ENCODE measurements at places on chromosomes 4 and X.
A peak's percentile ranks its signal among the peaks of the same experiment; 100 is the strongest.

DNA sequence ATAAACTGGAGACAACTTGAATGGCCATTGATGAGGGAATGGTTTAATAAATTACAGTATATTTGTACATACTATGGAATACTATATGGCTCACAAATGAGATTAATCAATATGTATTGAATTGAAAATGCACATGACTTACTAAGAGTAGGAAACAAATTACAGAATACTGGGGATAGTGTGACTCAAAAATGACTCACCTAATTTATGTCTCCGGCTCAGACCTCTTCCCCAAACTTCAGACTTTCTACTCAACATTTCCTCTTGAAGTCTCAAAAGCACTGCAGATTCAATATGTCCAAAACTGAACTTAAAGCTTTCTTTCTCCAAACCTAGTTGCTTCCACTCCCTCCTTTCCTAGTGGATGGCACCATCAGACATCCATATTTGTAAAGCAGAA is 28.8 kb upstream of the GRIA3 start:
- no peak for DNase-seq

- DNase-seq: peak; percentile 69
Observed at GRCh38 chrX:71622576-71623450, 4.5 kb upstream of the CXCR3 start.

- no peak for DNase-seq
Observed at GRCh38 chrX:153179131-153179530, at the start of gene MAGEA1. Gene MAGEA1, plus strand, starts transcription at chrX:153179284. Its CDS starts 3,106 bp downstream, at chrX:153182390.

DNA sequence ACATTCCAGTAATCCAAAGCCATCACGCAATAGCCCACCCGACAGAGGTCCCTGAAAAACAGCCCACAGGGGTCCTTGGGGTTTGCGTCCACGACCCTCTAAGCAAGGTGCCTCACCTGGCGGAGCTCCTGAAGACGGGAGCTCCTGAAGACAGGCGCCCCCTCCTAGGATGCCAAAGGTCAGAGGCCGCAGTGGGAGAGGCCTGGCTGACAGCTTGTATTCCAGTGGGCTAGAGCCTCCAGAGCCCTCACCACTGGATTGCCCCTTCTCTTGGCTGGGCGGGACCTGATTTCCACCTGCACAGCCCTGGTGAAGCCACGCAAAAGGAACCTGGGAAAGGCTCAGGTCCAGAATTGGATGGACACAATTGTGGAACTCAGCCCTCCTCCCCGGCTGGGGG is 29.7 kb upstream of the WFS1 start:
- no peak for DNase-seq

GRCh38 chr4:6281436-6282313 is 12.0 kb downstream of the WFS1 start:
- no peak for DNase-seq

DNA sequence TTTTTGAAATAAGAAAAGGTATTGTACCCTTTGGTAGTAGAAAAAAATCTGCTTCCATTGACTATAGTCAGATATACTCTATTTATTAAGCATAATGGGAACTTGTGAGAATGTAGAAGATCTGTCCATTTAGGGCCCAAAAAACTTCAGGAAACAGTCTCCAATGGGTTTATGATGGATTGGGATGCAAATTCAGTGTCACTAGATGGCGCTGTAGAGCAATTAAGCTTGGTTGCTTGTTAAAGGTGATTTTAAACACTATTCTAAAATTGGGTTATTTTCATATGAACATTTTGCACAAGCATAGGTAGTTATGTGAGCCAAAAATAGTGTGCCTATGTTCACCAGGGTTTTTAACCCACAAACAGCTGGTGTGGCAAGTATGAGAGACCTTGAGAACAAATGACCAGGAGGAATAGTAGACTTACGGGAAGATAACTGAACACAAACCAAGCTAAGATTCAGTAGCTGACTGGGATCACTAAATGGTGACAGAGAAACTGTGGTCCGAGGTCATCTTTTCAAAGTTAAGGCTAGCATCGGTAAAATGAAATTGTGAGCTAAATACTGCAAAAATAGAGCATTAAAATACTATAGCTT is 80.3 kb upstream of the LSM6 start:
- DNase-seq: peak; percentile 20

GRCh38 chr4:130329036-130329435 is 1233.1 kb downstream of the C4orf33 start:
- no peak for DNase-seq

GRCh38 chr4:100391086-100391485 is 126.7 kb downstream of the EMCN start:
- DNase-seq: no peak

- DNase-seq: no peak
Observed at GRCh38 chrX:133323431-133323830, 91.9 kb downstream of the GPC4 start.

DNA sequence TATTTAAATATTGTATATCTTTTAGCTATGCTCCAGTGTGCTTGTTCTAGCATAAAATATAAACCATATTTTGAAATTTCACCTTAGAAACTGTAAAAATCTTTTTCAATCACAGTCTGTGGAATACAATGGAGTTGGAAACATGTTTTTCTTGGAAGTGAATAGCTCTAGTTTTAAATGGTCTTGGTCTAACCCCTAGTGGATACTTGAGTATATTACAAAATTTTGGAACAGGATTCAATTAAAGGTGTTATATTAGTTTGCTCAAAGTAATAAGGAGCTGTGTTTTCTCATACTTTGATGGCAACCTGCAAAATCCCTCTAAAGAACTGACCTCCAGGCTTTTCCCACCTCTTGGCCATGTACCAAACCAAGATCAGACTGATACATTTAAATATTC is 48.2 kb downstream of the STK26 start:
- DNase-seq: peak; percentile 6

GRCh38 chr4:8731364-8731763 is 138.8 kb downstream of the CPZ start:
- DNase-seq: no peak

DNA sequence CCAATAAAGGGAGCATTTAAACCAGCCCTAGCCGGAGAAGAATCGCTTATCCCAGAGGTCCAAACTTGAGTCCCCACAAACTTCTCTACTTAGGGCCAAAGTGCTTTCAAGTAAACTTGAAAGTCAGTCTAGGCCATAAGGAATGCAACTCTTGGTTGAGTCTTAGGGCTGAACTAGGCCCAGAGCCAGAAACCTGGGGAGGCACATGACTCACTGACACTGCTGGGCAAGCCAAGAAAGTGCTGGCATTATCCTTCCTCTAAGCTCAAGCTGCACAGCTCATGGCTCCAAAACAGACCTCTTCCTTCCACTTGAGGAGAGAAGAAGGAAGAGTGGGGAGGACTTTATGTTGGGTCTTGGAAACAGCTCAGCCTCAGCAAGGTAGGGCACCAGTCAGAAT is 1257.3 kb upstream of the DIAPH2 start:
- DNase-seq: no peak

DNA sequence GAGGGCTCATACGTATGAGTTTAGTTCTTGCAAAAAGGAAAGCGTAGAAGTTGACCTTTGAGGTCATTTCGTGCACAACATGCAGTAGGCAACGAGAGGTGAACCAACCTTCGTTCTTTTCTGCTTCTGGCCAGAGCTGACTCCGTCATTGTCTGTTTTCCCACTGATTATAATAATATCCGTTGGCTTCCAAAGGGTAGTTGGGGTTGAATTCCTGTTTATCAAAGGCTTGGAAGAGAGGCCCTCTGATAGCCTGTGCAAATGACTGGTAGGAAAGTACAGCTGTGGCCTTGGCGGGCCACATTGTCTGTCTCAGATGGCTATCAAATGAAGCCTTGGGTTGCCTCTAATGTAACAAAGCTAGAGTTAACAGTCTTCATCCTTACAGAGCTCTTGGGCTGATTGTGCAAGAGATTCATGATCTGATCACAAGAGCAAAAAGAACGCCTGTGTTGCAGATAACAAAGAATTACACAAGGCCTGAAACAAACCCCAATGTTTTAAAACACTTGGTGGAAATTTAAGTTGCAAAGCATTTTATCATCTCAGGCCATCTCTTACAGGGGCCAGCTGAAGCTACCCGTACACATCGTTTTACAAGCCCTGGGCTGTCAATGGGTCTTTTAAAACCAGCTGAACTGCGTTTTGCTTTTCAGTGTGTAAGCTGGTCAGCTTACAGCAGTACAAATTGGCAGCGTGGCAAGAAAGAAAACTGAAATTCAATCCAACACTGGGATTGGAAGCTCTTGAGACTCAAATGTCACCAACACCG is 46.1 kb upstream of the FAM9C start:
- no peak for DNase-seq

DNA sequence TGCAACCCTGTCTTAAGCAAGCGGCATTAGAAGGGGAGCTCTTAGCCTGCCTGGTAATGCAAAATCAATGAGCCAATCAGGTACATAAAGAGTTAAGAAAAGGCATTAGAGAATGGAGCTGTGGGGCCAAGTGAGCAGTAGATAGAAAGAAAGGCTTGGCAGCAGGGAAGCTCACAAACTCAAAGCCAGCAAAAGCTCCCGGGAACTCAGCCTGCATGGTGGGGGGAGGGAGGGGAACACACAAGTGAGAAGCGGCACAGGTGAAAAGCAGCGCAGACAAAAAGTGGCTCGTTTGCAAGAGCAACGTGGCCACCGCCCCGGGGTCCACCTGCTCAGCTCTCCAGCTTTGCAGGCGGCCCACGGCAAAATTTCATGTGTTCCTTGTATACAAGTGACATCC is 818.5 kb downstream of the FAM133A start:
- no peak for DNase-seq

DNA sequence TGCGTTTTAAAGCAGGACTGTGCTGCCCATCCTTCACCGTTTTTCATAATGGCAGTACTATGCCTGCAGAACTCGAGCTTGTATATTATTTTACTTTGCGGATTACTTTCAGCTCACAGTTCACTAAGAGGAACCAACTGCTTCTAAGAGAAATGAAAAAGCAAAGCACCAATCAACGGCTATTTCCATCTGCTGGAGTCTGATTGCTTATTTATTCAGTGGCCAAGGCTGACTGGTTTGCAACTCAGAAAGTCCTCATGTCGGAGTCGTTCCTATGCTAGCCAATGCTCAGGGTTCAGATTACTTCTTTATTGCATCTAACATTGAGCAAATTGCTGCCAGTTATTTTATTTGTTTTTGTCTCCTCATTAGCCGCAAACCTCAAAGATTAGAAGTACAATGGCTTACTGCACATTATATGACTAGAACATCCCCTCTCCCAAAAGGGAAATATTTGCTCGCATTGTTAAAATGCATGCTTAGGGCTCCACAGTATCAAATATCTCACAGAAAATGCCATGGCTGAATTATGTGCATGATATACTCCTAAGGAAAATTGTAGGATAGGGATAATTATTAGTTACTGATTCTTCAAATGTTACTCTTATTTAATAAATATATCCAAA is 1628.2 kb upstream of the ADGRL3 start:
- no peak for DNase-seq

DNA sequence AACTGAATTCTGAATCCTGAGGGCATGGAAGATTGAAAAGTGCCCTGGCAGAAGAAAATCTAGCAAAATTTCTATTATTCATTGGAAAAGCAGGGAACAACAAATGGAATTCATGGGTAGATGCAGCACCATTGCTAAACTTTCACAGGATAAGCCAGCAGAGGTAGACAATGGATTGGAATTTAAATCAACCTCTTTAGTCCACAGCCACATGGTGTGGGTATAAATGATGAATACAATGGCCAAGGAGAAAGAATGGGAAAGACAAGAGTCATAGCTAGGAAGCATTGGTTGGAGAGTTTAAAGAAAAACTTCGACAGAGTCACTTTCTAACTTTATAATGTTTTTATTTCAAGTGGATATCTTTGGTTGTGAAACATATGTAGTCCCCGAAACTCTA is 332.8 kb upstream of the PUDP start:
- DNase-seq: no peak

DNA sequence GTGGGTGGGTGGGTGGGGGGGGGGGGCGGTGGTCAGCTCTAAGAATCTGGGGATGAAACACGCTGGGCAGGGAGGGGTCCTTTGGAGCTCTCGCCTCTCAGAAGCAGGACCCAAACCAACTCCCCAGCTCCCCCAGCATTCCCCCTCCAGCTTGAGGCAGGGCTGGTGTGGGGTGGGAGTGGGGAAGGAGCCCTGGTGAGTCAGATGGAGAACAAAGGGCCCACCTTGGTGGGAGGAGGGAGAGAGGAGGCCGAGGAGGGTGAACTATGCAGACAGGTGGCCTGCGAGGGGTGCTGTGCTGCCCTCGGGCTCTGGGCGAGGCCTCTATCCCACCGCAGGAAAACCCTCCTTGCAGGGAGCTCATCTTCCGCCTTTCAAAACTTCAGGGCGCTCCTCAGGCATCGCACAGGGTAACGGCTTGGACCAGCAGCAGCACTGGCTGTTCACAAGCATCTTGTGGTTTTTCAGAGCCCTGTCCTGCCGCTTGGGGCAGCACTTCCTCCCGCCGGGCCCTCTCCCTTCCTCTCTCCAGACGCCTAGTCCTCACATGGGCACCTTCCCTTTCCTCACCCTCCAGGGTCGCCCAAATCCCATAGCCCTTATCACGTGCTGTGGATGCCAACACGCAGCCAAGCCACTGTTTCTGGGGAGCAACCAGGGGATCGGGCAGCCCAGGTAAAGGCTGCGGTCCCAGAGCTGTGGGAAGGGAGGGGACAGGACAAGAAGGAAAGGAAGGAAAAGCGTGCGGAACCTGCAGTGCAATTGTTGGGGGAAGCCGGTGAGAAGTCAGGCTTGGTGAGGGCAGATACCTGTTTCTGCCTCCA is 34.0 kb upstream of the GRPEL1 start:
- DNase-seq: peak; percentile 82

- DNase-seq: no peak
Observed at GRCh38 chrX:122219226-122219625, 964.9 kb upstream of the GRIA3 start.

DNA sequence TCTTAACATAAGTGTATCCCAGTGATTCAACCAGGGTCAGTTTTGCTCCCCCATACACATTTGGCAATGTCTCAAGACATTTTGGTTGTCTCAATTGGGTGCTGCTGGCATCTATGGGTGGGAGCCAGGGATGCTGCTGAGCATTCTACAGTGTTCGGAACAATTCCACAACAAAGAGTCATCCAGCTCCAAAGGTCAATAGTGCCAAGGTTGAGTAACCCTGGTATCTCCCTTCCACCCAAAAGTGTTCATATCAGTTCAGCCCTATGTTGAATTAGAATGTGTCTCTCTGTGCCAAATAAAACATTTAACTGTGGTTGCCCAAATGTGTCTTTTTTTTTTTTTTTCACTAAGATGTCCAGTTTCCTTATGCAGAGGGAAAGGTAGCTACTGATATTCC is 129.4 kb upstream of the RAI2 start:
- no peak for DNase-seq

Measured in hepatic stellate cell (primary cell).